ENCODE measurements at places on chromosomes 4 and X.

- peak; percentile 33 for DNase-seq
Measured at GRCh38 chrX:126820700-126821420, 1.3 kb downstream of the PRR32 start.

- DNase-seq: no peak
Measured at GRCh38 chr4:8278421-8279287, 9.1 kb downstream of the HTRA3 start.

GRCh38 chr4:84530454-84530853 is 31.4 kb upstream of the NKX6-1 start:
- no peak for DNase-seq

DNA sequence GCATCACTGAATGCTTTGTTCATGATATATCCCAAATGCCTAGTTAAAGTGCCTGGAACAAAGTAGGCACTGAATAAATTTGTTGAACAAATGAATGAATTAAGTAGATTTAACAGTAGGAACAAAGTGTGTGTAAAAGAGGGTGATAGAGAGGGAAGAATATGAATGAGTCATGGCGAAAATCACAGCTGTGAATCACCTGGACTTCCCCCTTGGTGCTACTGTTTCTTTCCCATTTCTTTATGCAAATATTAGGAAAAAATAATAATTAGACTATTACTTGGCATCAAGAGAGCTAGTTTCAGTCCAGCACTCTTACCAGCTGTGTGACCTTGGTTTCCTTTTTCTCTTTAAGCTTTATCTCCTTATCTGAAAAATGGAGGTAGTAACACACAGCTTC is 9.2 kb downstream of the SPIN3 start:
- no peak for DNase-seq

DNA sequence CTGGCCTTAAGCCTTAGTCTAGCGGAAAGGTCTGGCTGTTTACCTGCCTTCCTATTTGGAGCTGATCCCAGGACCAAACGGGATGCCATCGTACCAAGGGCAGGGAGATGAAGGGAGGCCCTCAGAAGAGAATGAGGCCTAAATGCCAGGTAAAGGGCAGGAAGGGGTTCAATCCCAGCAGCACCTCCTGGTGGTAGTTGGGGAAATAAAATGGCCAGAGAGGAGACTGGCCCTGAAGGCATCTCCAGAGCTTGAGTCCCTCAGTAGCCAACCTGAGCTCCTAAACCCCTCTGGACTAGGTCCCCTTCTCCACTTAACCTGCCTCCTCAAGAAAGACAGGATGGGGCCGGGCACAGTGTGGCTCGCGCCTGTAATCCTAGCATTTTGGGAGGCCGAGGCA is 53.7 kb downstream of the KDM5C start:
- peak; percentile 36 for DNase-seq

DNA sequence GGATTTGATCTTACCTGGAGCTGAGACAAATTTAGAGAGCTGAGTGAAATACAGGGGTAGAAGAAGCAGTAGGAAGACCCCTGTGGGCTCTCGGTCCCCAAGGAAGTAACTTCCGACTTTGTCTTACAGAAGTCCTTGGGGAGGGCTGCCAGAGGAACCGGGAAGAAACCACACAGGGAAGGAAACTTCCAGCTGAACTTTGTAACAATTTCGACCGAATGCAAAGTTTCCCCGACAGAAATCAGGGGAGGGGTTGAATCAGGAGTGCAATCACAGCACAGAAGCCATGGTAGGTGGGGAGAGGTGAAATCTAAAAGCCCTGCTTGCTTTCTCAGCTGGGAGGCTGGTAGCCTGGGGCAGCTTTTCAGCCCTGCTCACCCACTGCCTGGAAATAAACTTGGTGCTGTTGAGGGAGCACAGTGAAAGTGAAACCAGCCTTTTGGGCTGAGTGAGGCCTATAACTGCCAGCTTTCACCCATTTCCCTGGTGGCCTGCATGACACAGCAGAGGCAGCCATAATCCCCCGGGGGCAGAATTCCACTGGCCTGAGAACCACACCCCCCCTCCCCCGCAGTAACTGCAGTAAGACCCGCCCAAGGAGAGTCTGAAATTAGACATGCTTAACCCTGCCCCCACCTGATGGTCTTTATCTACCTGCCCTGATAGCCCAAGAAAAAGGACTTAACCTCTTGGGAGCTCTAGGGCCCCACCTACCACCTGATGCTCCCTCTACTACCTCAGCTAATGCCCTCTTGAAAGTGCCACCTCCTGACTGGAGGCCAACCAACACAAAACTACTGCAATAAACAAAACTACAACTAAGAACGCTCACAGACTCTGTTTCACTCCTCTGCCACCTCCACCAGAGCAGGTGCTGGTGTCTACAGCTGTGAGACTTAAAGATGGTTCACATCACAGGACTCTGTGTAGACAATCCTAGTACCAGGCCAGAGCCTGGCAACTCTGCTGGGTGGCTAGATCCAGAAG is 248.2 kb downstream of the PARM1 start:
- DNase-seq: peak; percentile 90

DNA sequence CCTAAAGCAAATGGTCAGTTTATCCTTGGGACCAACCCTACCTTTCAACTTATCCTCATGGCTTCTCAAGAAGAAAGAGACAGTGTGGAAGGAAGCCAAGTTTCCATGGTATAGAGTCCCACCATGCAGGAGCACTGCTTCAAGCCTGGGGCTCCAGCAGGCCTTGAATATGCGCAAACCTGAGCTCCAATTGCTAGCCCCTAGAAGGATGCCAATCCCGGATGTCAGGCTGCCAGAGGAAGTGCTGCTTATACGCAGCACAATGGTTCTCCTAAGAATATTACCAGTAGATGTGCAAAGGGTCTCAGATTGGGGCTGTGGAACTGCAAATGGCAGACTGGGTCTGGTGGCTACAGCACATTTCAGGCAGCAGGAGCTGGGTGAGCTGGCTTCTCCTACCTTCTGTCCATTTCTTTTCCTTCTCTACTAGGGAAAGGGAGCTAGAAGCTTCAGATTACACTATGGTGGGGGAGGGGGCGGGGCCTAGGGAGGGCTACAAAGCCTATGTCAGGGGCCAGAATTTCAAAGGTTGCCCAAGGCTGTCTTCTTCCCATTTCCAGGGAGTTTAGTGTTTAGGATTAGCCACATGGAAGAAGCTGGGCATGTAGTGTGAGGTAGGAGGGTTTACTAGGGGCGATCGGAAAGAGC is 40.7 kb upstream of the CITED1 start:
- DNase-seq: peak; percentile 77

GRCh38 chr4:141636771-141637460 is 533 bp downstream of the IL15 start:
- DNase-seq: no peak

DNA sequence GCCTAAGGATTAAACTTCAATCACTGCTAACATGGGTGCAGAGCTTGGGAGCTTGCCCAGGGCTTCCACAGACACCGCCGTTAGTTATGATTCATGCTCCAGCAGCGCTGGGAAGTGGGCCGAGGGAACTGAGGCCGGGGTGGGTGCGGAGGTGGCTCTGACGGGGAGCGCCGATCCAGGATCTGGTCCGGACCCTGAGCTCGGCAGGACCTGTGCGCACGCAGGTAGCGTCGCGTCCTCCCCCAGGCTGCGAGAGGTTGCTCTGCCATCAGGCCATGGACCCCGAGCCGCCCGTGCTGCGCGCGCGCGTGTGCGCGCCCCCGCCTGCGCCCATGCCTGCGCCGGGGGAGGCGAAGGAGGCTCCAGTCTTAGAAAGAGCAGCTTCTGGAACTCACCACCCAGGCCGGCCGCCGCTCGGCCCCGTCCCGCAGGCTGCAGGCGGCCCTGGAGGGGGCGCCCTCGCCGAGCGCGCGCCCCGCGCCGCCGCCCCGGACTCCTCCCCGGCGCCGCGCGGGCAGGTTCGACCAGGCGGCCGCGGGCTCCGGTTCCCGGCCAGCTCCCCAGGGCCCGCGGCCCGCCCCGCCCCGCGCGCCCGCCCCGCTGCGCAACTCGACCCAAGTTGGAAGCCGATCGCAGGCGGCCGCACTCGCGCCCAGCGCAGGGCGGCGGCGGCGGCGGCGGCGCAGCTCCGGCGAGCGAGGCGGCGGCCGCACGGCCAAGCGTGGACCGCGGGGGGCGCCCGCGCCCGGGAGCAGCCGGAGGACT is 732 bp upstream of the ADRA2C start:
- peak; percentile 81 for DNase-seq

DNA sequence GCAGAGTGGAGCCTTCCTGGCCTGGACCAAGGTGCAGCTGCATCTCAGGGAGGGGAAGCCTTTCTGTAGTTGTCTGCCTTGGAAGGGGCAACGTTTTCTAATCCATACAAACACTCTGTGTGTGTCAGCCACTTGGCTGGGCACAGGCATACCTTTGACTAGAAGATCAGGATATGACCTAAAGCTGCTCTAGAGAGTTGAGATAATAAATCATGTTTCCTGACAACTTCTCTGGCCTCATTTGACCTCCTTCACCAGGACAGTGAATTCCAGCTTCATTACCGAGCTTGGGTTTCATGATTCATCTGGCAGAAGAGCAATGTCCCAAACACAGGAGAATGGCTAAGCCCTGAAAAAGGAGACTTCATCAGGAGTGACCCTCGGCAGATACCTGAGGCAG is 89.6 kb upstream of the KIT start:
- no peak for DNase-seq

DNA sequence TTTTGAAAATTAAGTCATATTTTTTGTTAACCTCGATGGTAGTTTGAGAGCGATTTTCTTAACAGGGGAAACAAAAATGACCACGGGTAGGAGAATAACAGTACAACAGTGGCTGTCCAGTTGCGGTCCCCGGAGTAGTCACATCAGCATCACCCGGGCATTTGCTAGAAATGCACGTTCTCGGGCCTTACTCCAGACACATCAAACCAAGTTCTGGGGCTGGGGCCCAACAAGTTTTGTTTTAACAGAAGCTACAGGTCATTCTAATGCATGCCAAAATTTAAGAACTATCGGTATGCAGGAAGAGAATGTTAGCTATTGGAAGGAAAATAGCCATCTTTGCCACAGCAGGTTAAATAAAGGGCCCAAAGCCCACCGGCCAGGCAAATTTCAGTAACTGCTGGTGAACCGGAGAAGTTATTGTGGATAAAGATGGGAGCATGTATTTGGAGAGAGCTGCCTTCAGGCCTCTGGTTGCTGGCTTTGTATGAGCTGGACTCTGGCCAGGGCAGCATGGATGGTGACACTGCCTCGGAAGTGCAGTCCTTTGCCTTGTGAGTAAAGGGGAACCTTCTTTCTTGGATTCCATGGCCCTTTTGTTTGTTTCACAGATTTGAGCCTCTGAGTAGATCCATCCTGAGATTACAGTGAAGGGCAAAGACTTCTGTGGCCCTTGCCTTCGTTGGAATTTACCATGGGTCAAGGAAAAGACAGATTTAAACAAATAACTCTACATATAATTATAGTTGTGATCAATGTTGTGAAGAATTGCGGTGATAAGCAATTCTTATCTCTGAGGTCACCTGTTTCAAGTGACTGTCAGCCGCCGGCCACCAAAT is 62.1 kb downstream of the TBC1D14 start:
- no peak for DNase-seq

DNA sequence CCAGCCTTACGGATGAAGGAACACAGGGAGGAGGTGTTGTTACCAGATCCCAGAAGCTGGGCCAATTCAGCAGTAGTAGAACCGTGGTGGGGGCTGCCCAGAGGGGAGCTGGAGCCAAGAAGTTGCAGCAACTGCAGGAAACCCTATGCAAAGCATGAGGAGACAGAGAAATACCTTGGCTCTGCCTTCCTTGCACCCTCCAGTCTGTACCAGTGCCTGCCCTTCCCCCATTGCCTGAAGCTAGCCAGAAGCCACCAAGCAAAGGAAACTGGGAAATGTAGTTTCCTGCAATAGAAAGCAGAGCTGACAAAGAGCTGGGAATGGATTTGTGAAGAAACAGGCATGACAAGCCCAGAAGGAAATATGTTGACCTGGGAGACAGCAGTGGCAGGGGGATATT is 108.7 kb upstream of the FUNDC1 start:
- peak; percentile 72 for DNase-seq

- DNase-seq: peak; percentile 12
Measured at GRCh38 chrX:102599951-102600579, 750 bp downstream of the ARMCX5 start.

DNA sequence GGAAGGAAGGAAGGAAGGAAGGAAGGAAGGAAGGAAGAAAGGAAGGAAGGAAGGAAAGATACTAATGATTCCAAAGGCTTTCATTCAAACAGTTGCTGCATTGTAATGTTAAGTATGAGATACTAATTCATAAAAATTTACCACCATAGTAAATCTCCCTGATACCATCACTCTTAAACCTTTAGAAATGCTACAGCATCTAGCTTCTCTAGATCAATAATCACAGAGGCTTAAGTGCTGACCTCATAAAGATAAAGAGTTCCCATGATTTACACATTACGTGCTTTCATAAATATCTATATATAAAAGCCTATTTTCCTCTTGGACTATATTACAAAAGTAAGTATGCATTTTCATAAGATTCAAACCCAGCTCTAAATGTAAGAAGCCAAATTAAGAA is 36.4 kb downstream of the F9 start:
- no peak for DNase-seq

GRCh38 chr4:107017443-107018343 is 18.4 kb downstream of the DKK2 start:
- no peak for DNase-seq

DNA sequence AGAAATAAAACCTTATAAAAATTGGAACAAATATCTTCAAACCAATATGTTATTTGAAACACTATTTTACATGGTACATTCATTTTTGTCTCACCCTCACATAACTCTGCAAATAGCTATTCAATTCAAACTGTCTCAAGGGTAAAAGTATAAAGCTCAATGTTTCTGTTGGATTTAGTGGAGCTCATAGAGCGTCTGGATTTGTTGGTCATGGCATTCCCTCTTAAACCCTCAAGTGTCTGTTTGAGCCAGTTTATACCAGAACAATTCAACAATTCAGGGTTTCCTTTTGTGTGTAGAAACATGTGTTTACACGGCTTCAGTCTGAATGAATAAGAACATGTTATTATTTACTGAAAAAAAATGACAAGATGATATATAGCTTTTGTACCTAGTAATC is 161.6 kb downstream of the PCDH18 start:
- no peak for DNase-seq

- no peak for DNase-seq
Measured at GRCh38 chr4:911871-912490, 20.1 kb downstream of the GAK start.

DNA sequence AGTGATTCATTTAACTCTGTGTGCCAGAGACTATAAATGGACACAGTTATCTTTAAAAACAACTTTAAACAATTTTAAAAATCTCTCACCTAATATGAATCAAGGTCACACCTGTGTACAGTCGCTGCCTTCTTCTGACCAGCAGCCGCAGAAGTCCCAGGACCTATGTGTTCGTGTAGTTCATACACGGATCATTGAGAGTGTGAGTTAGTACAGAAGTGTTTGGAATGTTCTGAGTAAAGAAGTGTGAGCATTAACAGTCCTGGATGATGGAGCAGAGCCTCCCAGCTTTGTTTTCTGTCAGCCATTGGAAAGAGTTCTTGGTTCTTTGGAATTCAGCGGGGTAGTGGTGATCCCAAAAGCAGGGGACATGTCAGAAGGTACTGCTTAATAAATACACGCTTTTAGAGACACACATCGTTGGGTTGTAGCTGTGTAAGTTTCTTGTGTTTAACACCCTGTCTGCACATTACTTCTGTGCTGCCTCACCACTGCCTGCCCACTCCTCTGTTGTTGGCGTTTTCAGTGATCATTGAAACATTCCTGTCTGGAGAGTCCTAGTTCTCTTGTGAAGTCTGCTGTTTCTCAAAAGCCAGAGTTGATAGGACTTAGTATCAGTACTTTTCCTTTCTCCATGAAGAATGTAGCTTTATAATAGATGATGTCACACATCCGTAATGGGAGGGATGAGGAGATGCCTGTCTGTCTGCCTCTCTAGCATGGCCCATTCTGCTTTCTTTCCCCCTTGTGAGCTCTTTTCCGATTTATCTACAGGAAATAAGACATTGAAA is 90.6 kb downstream of the PTTG2 start:
- peak; percentile 27 for DNase-seq

- no peak for DNase-seq
Measured at GRCh38 chr4:80199004-80199560, 1.8 kb downstream of the PRDM8 start.
